ENCODE measurements at places on chromosomes 7 and 10.

DNA sequence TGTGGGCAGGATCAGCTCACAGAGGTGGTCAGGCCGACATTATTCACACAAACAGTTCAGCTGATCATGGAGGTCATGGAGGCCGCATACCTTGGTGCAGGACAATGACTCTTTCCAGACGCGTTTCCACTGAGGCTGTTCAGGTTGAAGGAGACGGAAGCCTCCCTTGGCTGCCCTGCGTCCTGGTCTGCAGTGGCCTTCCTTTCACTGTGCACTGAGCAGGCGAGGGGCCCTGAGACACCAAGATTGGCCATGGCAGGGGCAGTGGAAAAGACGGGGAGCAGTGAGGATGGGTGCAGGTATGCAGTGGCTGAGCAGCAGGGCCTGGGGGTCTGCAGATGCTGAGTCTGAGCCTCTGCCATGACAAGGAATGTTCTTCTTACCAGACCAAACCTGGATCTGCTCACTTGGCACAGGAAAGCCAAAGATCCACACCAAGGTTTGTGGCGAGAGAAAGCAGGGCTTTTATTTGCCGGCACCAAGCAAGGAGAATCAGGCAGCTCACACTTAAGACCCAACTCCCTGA lies 263.3 kb downstream of the GLRX3 start:
- DNase-seq = no peak

DNA sequence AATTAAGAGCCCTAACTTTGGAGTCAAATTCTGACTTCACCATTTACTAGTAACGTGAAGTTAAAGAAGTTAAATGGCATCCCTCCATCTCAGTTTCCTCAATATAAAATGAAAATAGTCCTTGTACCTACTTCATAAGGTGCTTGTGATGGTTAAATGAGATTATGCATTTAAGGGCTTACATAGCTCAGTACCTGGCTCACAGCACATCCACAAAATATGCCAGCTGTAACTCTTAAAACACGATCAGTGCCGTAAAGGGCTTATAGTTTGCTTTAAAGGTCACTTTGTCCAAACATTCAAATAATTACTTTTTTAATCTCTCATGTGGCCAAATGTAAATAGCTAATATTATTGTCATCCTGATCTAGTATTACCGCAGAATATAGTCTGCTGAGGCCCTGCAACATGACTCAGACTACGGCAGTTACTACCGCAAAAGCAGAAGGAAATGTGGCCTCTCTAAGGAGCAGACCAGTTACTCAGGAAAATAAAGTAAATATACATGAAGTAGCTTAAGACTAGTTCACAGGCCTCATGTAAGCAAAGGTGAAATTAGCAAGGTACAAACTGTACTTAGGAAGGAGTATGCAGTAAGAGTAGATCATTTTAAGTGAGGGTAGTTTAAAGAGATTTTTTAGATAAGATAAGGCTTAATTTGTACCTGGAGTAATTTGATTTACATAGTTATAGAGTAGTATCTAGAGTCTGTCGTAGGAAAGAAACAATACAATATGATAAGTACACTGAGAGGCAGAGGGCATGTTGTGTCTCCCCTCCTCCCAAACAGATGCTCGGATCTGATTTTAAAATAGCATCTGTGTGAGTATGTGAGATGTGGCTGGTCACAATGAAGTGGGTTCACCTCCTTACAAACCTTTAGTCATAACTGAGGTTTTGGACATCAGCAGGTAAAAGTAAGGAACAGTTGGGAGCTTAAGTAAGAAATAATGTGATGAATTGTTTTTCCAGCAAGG lies 13.1 kb downstream of the CASP2 start:
- DNase-seq = no peak

- DNase-seq = no peak
Measured at GRCh38 chr10:63480237-63480636, 14.5 kb upstream of the JMJD1C start.

DNA sequence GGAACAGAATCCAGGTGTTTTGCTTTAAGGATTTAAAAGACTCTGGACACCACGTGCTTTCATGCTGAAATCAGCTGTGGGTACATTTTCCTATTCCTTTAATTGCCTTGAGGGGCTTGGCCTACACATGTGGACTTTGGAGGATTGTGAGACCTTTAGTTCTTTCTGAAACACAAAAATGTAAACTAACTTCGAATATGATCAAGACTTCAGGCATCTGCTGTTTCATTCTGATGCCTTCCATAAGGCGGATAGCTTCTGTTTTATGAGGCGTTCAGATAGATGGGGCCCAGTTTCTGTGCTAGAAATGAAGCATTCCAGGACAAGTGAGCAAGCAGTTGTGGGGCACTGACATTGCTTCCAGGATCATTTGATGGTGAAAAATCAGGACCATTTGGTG lies 1.5 kb upstream of the NOBOX start:
- no peak for DNase-seq
